ENCODE measurements at places on chromosomes 7 and 10.

GRCh38 chr7:25795824-25796235, 356.2 kb upstream of the NFE2L3 start:
- peak; percentile 52 for DNase-seq

DNA sequence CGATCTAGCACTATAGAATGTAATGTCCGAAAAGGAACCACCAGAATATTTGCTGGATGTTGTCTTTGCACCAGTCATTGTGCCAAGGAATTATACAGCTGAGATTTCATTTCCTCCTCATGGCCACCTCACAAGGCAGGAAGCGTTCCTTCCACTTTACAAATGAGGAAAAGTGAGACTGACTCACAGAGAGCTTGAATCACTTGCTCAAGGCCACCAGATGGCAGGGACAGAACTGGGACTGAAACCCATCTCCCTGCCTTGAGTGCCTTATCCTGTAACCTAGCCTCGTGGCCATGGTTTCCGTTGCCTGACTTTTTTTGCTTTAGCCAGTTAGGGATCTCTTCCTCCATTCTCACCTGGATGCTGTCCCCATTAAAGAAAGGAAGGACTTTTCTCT, 44.7 kb upstream of the PDZD8 start:
- peak; percentile 39 for DNase-seq

GRCh38 chr7:151795168-151795811, 81.6 kb downstream of the PRKAG2 start:
- no peak for DNase-seq

- DNase-seq: no peak
Measured at GRCh38 chr10:28294809-28295208, 8.1 kb downstream of the MPP7 start.

DNA sequence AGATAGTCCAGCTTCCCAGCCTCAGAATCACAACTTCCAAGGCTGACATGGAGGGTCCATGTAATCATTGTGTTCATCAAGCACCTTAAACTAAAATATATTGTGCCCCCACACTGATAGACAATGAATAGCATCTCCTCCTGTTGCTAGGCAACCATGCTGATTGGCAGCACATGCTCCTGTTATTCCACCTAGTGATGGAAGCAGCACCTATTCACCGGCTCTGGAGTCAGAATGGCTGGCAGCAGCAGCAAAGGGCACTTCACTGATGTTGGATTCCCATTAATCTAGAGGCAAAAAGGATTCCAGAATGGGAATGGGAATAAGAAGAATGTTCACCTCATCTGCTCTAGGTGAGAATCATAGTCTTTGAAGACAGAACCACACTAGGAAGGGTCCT, 55.0 kb downstream of the RELN start:
- DNase-seq: no peak

GRCh38 chr7:64639267-64640001, 26.5 kb upstream of the ZNF107 start:
- DNase-seq: no peak

- DNase-seq: peak; percentile 13
Measured at GRCh38 chr7:32680259-32681173, 185.2 kb downstream of the AVL9 start.

GRCh38 chr7:81604075-81604807, 165.6 kb downstream of the HGF start:
- peak; percentile 12 for DNase-seq

DNA sequence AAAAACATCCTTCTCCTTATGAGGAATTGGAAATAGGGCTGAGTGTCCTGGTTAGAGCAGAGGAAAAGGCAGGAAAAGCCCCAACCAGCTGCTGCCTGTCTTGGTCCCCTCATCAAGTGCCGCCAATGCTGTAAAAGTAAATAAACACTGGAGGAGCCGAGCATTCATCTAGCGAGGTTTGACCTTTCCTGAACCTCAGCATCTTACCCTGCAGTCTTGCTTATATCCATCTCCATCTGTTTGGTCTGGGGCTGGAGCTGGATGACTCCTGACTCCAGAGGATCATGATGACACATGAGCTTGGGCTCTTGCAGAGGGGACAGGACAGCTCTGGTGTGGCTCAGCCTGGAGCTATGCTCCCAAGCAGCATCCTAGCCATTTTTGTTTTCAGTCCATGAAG, 501.1 kb downstream of the TNS3 start:
- DNase-seq: peak; percentile 65

GRCh38 chr7:148561099-148561498, 29.5 kb upstream of the C7orf33 start:
- DNase-seq: no peak

- DNase-seq: no peak
Measured at GRCh38 chr7:126222782-126223181, 1030.0 kb downstream of the GRM8 start.

DNA sequence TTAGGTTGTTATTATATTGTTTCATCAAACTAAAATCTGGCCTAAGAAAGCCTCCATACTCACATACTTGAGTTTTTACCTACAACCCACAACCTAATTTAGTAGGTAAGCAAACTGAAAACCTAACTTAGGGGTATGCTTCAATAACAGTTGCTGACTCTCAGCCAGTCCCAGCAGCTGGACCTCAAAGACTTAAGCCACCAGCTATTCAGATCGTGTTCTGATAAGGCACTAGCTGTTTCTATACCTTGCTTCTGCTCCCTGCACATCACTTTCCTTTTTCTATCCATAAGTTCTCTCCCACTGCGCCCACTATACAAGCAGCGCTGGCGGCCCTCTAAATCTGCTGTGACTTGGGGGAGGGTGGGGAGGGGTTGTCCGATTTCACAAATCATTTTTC, 42.3 kb downstream of the SUGCT start:
- DNase-seq: no peak

- no peak for DNase-seq
Measured at GRCh38 chr7:63065684-63066083, 933.0 kb upstream of the ZNF722 start.

- DNase-seq: no peak
Measured at GRCh38 chr7:142927949-142928348, 5.6 kb downstream of the TRPV5 start.

GRCh38 chr10:125158601-125159485, 1.5 kb downstream of the CTBP2 start:
- DNase-seq: peak; percentile 70

- peak; percentile 44 for DNase-seq
Measured at GRCh38 chr7:92813390-92814024, 22.9 kb downstream of the CDK6 start.

DNA sequence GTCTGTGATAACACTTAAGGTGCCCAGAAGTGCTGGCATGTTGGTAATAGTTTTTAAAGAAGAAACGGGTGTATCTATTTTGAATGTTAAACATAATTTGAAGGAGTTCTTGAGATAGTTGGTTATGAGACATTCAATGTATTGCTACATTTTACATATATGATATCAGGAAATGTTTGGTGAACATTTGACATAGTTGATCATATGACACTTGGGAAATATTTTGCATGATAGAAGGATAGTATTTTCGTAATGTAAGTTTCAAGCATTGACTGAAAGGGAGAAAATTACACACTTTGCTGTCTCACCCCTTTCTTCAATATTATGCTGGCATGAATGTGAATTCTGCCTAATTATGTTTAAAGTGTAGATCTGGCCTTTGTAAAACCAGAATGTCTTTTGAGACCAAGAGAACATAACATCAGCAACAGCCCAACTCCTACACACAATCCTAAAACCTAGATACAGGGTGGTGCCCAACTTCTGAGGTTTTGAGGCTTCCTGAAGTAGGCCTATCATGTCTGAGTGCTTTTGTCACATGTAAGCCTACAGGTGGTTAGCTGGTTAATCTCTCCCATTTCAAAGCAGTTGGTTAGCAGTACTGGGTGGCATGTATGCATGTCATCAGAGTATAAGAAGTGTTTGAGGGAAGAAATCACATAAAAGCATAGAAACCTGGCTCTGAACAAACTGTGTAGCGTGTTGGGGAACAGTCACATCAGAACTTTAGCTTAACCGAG, 2.1 kb downstream of the ADD3 start:
- no peak for DNase-seq

- no peak for DNase-seq
Measured at GRCh38 chr10:8556321-8556720, 501.8 kb downstream of the GATA3 start.

DNA sequence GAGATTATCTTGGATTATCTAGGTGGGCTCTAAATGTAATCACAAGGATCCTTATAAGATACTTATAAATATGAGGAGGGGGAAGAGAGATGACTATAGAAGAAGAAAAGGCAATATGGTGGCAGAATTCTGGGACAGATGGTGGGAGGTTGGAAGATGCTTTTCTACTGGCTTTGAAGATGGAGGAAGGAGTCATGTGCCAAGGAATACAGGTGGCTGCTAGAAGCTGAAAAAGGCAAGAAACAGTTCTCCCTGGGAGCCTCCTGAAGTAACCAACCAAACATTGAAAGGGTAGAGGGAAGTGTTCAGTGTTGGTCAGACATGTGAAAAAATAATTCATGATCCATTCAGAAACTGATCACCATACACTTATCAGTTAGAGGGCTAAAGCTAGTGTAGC, 213.3 kb downstream of the WDR11 start:
- no peak for DNase-seq

DNA sequence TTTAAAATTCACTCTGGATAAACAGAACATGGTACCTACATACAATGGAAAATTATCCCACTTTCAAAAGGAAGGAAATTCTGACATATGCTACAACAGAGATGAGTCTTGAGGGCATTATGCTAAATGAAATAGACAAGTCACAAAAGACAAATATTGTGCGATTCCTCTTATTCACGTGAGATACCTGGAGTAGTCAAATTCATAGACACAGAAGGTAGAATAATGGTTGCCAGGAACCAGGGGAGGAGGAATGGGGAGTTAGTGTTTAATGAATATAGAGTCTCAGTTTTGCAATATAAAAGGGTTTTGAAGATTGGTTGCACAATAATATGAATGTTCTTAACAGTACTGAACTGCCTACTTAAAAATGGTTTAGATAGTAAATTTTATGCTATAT, 69.8 kb upstream of the WAC start:
- no peak for DNase-seq

DNA sequence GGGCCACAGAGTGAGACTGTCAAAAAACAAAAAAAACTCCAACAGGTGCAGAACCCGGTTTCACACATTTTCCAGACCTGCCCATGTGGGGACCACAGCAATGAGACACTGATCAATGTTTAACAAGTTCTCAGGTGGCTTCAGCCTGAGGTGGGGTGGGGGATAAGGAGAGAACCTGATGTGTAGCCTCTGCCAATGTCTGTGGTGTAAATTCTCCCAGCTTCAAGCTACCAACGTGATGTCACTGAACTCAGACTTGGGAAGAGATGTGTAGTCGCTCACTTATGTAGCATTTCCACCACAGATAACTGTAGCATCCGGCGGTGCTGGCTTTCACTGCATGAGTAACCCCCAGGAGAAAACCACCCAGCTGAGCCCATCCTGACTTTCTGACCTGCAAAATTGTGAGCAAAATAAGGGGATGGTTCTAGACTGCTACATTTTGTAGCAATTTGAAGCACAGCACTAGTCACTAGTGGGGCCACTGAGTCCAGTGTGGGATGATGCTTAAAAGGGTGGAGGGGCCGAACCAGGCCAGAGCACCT, 13.8 kb upstream of the TNRC18 start:
- no peak for DNase-seq

GRCh38 chr10:17607603-17608332, 9.4 kb downstream of the HACD1 start:
- peak; percentile 63 for DNase-seq

GRCh38 chr7:137658190-137658900, 188.4 kb downstream of the DGKI start:
- no peak for DNase-seq

GRCh38 chr7:35900651-35901050, 99.8 kb downstream of the SEPTIN7 start:
- DNase-seq: no peak

GRCh38 chr10:110788620-110789385, 82.9 kb upstream of the PDCD4 start:
- DNase-seq: no peak

- DNase-seq: no peak
Measured at GRCh38 chr10:92627845-92628480, 35.0 kb downstream of the KIF11 start.

GRCh38 chr10:77592946-77593636, 44.5 kb downstream of the KCNMA1 start:
- peak; percentile 94 for DNase-seq

- no peak for DNase-seq
Measured at GRCh38 chr10:48232717-48233447, 41.6 kb downstream of the FRMPD2 start.
